ENCODE measurements at places on chromosomes 1 and 21. TPM values are rescaled to one million over a fixed set of nuclear protein-coding genes. Genes with fewer than 3 reads are reported as not detected.

OR2T12 gene
- total RNA-seq, result not detected

CCDC27 gene
- total RNA-seq, result not detected

RBM15 gene
- total RNA-seq, result 29.5 TPM

CNST gene
- 18.1 TPM for total RNA-seq

KPRP gene
- total RNA-seq, result not detected

GUCA2A gene
- total RNA-seq, result not detected

PLA2G2D gene
- not detected for total RNA-seq

TMEM269 gene
- not detected for total RNA-seq

OPRD1 gene
- not detected for total RNA-seq

TNFAIP8L2 gene
- not detected for total RNA-seq

LYPD8 gene
- total RNA-seq, result not detected

SPRR3 gene
- not detected for total RNA-seq

FCRL3 gene
- not detected for total RNA-seq

SH2D1B gene
- total RNA-seq, result not detected

LAPTM5 gene
- total RNA-seq, result 73.0 TPM

AHCTF1 gene
- total RNA-seq, result 30.7 TPM

WDR64 gene
- not detected for total RNA-seq

PTPRC gene
- not detected for total RNA-seq
